ENCODE measurements at places on chromosomes 11 and 22.

DNA sequence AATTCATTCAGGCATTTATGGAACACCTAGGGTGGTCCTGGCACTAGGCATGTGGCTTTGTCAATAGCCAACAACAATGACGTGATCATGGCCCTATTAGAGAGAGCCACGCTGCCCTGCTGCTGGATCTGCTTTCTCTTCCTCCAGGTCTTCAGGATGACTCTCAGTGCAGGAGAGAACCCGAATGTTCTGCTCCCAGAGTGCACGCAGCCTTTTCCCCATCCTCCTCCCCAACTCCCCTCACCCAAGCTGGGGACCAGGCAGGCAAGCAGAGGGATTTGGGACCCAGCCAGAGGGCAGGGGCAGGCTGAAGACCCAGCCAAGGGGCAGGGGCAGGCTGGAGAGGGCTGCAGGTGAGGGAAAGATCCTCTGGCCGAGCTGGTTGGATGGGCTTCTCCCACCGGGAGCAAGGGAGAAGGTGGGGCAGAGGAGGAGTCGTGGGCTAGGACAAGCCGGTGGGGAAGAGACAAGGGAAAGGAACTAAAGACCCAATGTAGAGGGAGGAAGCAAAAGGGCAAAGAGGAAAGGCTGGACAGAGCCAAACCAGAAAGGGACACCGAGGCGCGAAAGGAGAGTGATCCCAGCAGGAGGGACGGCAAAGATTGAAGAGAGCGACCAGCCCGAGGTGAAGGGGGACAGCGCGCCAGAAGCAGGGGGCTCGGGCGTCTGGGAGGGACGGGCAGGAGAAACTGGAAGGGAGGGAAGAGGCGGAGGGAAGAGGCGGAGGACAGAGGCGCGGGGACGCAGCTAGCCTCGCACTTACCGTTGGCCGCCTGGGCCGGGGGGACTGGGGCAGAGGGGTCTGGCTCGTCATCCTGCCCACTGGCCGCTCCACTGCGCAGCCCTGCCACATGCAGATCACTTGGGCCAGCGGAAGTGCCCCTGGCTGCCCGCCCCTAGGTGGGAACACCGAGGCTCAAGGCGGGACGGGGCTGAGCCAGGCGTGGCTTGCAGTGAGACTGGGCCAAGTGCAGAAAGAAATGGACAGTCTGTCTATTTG is at the start of gene KCTD14:
KCTD14 (minus strand) TSS at position 880 of the 1,000 bp plus-strand sequence; CDS start at position 853, 27 bp downstream.
- no peak for DNase-seq

- no peak for DNase-seq
Measured at GRCh38 chr22:37433786-37434185, 6.5 kb upstream of the ELFN2 start.

GRCh38 chr11:128488471-128488870 is 98.9 kb downstream of the ETS1 start:
- peak; percentile 30 for DNase-seq

DNA sequence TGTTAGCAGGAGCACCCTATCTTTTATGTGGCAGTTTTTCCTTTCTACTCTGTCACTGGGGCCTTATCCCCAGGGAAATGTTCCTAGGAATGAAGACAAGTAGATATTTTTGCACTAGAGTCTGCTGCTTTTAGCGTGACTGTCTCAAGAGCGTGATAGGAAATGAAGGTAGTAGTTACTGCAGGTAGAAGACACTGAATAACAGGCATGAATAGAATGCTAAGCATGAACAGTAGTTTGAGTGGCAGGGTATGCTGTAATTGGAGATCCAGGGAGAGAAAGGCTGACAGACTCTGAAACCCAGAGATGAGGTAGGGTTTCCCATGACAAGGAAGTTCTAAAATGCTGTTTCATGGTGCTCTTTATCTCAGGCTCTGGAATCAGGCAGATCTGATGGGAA is 475.1 kb downstream of the NELL1 start:
- no peak for DNase-seq

DNA sequence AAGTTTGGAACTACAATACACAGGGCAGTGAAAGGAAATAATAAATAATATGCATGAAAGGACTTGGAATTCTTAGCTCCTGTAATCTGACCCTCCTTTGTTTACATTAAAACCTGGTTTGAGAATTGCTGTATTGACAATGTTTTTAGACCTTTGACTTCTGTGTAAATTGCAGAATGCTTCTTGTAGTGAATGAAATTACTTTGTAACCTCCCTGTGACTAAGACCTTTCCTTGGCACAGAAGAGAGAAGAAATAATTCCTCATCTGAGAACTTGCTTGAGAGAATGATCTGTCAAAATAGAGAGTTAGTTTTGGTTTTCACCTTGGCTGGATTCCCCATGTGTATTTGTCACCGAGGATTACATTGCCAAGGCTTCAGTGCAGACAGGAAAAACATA is 640.0 kb upstream of the ANO5 start:
- DNase-seq: no peak

DNA sequence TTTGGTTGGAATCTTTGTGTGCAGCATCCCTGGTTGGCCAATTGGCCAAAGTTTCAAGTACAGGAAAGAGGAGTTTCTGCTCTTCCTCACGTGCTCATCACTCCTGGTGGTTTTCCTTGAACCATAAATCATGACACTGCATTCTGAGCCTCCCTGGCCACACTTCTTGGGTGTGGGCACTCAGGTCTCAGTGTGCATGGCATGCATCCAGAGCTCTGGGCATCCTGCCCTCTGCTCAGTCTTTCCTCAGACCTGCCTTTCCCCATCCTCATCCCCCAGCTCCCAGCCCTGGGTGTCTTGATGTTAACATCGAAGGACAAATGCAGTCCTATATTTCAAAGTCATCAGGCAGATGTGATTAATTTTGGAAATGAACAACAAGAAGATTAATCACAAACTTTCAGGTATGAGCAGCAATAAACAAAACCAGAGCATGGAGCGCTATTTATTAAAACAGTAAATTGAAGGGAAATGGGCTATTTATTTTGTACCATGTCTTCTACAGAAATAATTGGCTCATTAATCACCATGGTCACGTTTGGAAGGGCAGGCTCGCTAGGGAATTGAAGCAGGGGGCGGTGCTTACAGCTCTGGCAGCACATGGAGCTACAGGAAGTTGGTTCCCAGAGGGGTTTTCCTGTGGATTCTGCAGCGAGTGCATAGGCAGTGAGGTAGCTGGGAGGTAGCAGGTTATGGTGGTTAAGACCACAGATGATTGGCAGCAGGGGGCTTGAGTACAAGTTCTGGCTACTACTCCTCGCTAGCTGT is 89.6 kb downstream of the CSNK2A3 start:
- no peak for DNase-seq

DNA sequence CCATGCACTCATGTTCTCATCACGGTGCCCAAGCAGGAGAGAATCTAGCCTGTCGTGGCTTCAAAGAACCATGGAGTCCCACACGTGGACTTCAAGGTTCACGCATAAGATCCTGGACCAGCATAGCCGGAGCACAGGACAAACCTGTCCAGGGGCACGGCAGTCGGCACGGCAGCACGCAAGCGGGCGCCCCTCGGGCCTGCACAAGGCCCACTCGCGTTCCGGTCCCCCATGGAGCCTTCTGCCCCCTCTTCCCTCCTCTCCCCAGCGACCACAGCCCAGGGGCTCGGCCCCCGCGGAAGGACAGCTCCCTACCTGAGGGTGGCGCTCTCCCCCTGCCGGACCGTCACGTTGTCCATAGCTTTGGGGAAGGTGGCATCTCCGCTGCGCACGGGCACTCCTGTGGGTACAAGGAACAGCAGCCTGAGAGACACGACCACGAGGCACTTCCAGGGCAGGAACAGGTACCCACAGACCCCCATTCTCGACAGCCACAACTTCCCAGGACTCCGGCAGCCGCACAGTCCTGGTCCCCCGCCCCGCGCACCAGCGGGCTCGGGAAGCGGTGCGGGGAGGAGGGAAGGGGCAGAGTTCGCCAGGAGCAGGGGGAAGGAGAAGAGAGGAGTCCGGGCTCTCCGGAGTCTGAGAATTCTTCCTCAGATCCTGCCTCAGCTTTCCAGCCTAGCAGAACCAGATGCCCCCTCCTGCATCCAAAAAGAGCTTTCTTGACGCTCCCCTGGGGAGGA is 589.5 kb downstream of the OPCML start:
- DNase-seq: no peak

DNA sequence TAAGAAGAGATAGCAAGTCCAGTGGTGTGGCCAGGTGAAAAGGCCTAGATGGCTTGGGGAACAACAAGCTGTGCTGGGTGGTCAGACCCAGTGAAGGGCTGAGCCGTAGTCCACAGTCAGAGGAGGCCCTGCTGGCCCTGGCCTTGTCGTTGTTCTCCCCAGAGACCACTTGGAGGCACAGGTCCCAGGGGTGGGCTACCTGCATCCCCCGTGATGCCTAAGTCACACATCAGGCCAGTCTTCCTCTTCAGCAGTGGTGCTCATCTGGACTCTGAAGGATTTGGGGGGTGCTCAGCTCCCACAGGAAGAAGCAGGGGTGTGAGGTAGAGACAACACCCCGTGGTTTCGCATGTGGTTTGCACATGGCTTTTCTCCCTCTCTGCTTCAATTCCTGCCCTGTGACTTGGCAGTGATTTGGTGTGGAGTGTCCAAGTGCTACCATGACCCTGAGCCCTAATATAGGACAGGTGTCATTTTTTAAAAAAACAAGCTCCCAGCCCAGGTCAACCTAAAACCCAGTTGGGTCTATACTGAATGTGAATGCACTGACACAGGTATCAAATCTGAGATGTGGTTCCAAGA is 51.0 kb downstream of the ALX4 start:
- DNase-seq: no peak

DNA sequence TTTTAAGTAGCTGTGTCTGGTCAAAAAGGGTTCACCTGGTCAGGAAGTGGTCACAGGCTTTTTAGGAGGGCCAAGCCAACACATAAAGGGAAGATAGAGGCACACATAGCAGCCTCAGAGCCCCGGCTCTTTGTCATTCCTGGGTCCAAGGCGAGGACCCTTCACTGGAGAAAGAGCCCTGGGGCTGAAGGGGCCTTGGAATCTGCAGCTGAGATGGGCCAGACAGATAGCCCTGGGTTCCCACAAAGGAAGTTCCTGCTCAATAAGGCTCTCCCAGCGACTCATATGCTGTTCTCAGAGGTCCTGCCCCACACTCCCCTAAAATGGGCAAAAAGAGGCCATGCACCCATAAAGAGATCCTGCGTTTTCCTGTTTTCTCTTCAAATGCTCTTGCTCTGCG is 77.7 kb downstream of the LINC01488 start:
- DNase-seq: no peak

Data from HL-60 (cell line).